Right kidney (tissue), 9 donors: ENCODE measurements at places on chromosomes 5 and 9.

DNA sequence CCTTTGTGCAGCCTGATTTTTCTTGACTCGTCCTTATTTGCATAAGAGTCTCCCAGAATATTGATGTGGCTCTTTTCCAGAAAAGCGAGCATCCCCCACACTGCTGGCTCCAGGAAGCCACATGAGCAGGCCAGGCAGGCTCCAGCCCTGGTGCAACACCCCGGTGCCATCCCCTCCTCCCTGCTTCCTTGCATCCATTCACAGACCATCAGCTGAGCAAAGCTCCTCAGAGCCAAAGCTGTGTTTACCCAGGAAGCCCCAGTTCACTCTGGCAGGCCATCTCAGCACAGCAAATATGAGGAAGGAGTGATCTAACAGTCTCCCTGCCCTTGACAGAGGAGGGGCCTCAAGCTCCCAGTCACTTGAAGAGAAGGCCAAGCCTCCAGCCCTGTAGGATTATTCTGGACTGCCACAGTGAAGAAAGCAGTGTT lies 34.4 kb downstream of the INSYN2B start:
- peak; percentile 41 for DNase-seq

GRCh38 chr9:69667306-69667705 lies 4.9 kb downstream of the APBA1 start:
- no peak for DNase-seq

GRCh38 chr9:123286324-123286723 lies 17.9 kb upstream of the STRBP start:
- no peak for DNase-seq

- DNase-seq, result no peak
Measured at GRCh38 chr9:37290940-37291485, 131.5 kb upstream of the GRHPR start.

DNA sequence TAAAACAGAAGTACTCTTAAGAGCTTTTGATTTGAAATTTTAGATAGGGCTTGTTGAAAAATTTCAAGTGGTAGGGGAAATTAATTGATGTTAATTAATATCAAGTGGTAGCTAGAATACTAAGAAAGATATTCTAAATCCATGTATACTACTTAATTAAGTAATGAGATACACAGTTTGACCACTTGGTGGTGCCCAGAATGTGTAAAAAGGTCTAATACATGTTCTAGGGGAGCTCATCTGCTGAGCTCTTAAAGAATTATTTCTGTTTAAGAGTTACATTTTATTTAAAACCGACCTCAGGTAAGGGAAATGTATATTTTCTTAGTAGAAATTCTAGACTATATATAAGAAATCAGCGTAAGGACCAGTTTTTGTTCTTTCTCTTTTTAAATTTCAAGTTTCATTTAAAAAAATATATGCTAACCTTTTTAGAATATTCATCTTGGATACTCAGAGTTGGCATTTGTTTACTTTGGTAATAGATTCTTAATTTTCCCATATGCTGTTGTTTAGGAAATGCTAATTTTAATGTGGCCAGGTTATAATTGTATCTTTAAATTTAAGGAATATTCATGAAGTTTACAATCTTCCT lies 61.5 kb downstream of the LNPEP start:
- DNase-seq, result no peak

DNA sequence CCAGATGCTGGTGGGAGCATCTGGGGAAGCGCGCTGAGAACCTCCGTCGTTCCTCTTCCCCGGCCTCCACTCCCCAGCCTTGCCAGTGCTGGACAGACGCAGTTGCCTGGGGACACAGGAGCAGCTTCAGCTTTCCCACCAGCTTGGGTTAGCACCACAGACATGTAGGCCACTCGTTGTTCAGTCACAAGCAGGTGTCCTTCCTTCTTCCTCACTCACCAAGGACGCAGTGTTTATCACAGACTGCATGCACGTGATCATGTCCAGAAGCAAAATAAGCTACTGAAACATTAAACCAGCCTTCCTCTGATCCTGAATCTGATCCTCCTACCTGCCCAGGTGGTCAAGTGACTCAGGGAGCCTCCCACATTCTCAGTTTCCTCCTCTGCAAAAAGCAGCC lies 232.9 kb downstream of the SYK start:
- no peak for DNase-seq

GRCh38 chr5:135831439-135831838 lies 3.0 kb upstream of the SLC25A48 start:
- no peak for DNase-seq

- no peak for DNase-seq
Measured at GRCh38 chr9:84978661-84979060, 309.1 kb downstream of the NTRK2 start.

- no peak for DNase-seq
Measured at GRCh38 chr5:120207129-120207528, 257.0 kb upstream of the PRR16 start.

DNA sequence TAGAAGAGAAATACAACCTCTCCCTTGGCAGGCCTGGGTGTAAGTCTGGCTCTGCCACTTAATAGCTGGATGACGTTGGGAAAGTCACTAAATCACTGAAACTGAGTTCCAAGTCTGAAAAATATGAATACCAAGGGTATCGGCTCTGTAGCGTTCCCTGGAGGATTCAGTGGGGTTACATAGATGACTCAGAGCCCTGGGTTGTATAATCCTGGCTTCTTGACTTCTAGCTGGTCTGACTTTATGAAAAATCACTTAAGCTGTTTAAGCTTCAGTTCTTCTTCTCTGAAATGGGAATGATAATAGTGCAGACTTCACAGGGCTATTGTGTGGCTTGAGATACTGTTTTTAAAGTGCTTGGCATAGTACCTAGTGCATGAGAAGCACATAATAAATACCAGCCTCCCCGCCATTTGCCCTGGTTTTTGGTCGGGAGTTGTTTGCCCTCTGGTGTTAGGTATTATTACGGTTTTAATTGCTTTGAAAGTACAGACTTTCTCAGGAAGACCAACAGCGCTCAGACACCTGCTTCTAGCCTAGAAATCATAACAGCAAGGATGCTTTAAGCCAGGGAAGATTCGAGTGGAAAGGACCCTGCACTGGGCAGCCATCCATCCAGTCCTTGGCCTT lies 43.0 kb downstream of the CYFIP2 start:
- no peak for DNase-seq

DNA sequence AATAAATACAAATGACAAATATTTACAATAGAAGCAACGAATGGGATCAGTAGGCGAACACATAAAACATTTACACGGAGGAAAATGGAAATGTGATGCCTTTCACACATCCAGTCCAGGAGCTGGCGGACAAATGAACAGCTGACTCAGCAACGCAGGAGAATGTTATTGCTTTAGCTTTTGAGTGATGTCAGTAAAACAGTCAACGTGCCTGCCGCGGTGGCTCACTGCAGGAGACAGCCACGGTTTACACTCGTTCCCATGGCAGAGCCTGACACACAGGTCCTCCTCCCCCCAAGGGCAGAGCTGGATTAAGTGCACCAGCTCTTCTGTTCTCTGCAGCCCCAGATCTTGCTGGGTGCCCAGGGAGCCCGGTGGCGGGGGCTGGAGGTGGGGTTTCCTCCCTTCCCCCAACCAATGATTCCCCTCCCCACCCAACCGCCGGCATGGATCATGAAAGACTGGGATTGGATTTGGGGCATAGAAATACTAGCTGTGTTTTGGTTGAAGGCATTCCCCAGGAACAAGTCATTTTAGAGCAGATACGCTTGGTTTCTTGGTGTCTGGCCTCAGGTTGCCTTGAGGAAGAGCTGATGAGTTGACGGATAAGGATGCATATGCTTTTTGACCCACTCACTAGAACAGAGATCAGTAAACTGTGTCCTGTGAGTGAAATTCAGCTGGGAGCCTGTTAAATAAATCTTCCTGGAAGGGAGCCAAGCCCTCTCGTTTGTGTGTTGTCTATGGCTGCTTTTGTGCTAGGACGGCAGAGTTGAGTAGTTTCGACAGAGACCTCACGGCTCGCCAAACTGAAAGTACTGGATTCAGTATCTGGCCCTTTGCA lies 12.5 kb downstream of the STC2 start:
- DNase-seq, result peak; percentile 50

DNA sequence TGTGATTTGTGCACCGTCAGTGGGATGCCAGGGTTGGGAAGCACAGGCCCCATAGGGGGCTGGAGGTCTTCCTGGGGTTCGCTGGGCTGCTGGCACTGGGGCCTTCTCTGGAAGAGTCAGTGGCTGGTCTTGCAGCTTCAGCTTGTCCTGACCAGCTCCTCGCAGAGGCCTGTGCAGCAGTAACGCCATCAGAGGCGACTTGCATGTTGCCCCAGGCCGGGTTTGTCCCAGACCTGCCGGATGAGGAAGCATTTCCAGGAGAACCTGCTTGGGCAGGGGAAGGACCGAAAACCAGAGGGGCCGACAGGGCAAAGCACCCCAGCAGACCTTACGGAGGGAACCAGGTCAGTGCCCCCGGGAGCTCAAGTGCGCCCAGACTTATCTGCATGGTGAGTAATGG lies 54.7 kb upstream of the IRX2 start:
- DNase-seq, result no peak

GRCh38 chr5:308672-309271 lies 12.7 kb upstream of the AHRR start:
- DNase-seq, result peak; percentile 54

GRCh38 chr9:135256581-135257354 lies 169.3 kb downstream of the OLFM1 start:
- no peak for DNase-seq

- no peak for DNase-seq
Measured at GRCh38 chr9:38362852-38363588, 29.5 kb upstream of the ALDH1B1 start.

DNA sequence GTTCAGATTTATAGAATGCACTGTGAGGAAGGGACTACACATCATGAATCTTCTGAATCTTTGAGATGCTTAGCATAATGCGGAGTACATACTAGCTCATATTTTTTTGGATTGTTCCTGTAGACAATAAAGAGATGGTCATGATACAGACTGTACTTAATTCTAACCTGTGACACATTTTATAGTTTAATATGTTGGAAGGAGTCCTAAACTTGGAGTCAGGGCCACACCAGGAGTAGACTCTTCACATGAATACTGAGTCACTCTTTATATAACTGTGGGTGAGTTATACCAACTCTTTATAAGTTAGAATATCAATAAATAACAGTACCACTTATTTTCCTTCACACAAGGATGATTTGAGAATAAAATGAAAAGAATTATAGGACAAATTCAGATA lies 16.9 kb downstream of the C9orf85 start:
- DNase-seq, result no peak

GRCh38 chr5:3599226-3600105 lies 3.8 kb downstream of the IRX1 start:
- peak; percentile 70 for DNase-seq

DNA sequence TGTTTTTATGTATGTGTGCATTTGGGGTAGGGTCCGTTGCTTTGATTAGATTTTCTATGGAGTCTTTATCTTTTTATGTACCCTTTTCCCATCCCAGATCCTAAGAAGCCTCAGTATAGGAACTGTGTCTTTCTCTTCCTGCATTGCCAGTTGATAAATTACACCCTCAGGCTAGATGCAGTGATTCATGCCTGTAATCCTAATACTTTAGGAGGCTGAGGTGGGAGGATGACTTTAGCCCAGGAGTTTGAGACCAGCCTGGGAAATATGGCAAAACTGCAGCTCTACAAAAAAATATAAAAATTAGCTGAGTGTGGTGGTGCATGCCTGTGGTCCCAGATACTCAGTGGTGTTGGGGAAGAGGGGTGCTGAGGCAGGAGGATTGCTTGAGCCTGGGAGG lies 40.2 kb downstream of the NLN start:
- DNase-seq, result no peak

GRCh38 chr5:35811108-35811741 lies 45.5 kb upstream of the IL7R start:
- no peak for DNase-seq

GRCh38 chr9:91405343-91406077 lies 18.1 kb downstream of the NFIL3 start:
- no peak for DNase-seq

DNA sequence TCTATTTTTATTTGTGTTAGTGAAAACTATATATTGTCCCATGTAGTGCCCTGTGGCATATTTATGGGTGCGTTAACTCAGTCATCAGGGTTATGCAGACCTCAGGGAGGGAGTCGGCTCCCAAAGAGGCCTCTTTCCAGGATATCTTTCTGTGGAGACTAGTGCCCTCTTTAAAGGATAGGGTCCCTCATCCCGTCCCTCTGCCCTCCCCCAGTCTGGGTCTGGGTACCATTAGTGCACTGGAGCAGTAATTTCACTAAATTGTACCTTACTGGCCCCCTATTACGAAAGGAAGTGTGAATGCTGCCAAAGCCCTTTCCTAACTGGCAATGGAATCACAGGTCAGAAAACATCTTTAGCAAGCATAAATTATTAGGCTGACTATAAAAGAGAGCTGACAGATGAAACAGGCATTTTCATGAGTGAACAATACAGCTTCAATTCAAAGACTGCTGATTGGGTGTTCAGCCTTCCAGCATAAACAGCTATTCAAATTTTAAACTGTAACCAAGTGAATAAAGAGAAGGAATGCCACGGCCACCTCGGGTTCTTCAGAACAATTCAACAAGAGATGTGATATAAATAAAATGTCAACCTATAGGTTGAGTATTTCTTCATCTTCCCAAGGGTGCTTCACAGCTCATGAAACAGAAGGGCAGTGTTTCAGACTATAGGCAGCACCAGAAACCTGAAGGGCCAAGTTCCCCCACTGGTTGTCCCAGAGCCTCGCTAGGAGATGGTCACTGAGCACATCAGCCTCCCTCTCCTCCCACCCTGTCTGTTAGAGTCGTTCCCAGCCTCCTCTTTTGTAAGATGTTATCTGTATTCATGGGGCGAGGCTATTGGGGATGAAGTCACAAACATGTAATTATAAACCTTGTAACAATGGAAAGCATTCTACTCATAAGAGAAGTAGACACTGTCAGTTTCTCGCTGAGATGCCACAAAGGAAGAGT lies 318.7 kb downstream of the TMEM161B start:
- no peak for DNase-seq

DNA sequence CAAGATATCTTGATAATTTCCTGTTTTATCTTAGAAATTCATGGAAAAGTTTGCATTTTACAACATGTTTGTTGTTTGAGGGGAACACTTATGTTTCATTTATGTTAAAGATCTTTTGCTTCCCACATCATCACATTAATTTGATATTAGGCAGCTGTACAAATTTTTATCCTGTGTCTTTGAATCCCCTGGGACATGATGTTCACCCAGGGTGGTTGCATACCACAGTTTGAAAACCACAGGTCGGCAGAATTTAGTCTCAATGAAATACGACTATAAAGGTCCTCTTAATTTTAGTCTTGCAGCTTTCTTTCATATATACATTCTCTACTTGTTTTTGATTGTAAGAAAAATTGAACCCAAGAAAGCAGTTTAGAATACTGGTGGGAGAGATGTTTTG lies 3.7 kb downstream of the NAA35 start:
- DNase-seq, result no peak
